ENCODE measurements at places on chromosomes 1 and 21.

- no peak for DNase-seq
These were observed 8.7 kb downstream of the TNFRSF14 start for GRCh38 chr1:2564815-2565374.

DNA sequence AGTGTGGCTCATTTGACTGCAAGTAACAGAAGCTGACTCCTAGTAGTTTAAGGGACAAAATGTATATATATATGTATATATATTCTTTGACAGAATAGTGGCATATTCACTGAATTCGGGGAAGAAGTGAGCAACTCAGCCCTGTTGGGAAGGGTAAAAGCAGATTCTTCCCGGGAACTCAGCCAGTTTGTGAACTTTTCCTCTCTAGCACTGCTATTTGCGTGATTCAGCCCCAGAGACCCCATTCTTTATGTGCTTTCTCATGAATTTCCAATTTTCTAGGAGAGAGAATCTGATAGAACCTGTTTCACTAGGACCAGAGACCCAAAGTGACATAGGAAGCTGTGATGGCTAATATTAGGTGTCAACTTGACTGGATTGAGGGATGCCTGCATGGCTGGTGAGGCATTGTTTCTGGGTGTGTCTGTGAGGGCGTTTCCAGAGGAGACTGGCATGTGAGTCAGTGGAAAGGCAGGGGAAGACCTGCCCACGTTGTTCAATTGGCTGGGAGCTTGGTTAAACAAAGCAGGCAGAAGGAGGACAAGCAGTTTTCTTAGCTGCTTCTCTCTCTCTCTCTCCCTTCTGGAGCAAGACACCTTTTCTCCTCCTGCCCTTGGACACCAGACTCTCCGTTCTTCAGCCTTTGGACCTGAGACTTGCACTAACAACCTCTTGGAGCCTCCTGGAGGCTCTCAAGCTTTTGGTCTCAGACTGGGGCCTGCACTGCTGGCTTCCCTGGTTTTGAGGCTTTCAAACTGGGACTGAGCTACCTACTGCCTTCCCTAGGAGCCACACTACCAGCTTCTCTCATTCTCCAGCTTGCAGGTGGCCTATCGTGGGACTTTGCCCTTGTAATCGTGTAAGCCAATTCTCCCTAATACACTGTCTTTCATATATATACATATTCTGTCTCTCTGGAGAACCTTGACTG, 93.4 kb upstream of the KCNK1 start:
- no peak for DNase-seq

GRCh38 chr1:169309178-169310166, 58.1 kb downstream of the NME7 start:
- DNase-seq: no peak

GRCh38 chr21:42578034-42578433, 64.4 kb downstream of the SLC37A1 start:
- peak; percentile 4 for DNase-seq

DNA sequence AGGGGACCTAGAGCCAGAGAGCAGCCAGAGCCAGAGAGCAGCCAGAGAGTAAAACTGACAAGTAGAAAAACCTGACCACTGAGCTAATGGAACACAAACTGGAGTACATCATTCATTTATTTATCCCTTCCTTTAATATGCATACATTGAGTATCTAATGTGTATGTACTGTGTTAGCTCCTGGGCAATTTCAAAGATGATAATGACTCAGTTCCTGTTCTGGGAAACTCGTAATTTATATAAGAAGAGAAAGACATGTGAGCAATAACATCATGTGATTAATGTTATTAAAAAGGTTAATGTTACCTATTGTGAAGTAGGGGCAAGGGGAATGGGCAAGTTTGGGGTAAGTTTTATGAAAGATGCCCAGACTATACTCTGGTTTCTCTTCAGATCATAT, 199.9 kb downstream of the TNR start:
- DNase-seq: no peak

GRCh38 chr1:93595266-93595665, 86.4 kb downstream of the BCAR3 start:
- no peak for DNase-seq

- no peak for DNase-seq
These were observed 75.5 kb upstream of the APP start for GRCh38 chr21:26246073-26246472.

- no peak for DNase-seq
These were observed 27.7 kb upstream of the KANK4 start for GRCh38 chr1:62346886-62347285.

DNA sequence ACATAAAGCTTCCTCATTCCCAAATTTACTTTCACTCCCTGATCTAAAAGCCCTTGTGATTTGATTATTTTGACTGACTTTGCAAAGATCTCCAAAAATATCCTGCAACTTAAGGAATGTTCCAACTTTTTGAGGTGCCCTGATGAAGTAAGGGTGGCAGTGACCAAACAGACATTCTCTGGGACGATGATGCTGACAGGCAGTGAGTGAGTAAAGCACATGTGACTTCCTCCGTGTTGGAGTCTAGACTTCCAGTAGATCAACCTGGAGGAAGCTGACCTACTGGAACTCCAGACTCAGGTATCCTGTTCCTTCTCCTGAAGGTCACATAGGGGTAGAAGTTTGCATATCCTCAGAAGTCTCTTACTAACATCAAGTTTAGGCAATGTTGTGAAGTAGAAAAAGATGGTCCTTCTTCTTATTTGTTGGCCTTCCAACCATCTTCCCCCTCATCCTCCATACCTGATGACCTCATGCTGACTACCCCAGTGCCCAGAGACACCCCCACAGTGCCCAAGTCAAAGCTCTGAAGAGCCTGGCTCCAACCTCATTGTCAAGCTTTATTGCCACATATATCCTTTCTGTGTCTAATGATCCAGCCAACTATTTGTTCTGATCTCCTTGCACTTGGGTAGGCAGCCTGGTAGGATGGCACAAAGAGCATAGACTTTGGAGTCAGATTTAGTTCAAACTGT, 16.0 kb downstream of the TNFSF4 start:
- DNase-seq: no peak

DNA sequence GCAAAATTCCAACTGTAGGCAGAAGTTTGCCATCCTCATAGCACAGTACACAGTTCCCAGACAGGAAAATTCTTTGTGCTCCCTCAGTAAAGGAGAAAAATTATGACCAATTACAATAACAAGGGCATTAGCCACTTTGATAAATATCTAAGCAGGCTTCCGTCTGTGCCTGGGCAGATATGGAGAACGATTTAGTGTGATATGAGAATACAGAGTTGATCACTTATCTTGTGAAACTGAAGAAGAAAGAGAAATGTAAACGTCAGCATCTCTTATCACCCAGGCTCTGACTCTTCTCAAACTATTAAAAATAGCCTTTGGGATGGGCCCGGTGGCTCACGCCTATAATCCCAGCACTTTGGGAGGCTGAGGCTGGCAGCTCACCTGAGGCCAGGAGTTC, 54.5 kb upstream of the TIAM1 start:
- no peak for DNase-seq

- DNase-seq: no peak
These were observed 298.9 kb downstream of the DSCAM start for GRCh38 chr21:40547906-40548513.

DNA sequence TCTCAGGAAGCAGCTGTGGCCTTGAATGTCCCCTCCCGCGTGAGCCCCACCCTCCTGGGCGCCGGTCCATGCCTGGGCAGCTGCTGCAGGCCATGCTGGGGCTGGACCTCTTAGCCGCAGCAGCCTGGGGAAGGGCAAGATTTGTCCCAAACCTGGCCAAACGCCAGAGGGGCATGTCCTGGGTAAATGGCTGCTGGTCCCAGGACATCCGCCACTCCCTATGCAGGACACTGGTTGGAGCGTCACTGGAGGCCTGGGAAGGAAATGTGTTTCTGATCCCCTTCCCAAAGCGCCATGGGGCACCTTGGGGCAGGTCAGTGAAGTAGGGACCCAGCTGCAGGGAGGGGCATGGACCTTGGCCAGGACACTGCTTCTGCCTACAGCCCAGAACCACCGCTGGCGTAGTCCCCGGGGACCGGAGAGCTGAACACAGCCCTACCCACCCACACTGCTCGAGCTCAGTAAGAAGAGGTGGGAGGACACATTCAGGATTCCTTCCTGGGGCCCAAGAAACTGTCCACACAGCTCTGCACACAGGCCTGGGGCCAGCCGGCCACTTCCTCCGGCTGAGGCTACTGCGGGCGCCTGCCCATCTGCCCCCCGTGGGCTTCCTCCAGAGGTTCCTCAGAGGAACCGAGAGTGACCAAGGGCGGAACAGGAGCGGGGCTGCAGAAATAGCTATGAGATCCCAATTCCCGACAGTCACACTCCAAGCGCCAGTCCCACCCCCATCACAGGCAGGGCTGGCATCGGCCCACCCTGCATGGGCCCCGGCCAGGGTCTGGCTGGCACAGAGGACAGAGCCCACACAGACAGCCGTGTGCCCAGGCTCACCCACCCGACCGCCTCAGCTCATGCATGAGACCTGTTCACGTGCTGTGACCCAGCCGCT, 10.8 kb upstream of the PLEKHG5 start:
- DNase-seq: peak; percentile 42

GRCh38 chr1:208979776-208980175, 603.7 kb upstream of the CAMK1G start:
- DNase-seq: no peak

- DNase-seq: no peak
These were observed 148.7 kb downstream of the ADGRL2 start for GRCh38 chr1:81949421-81949820.

GRCh38 chr1:30855686-30856259, 52.8 kb downstream of the SDC3 start:
- DNase-seq: no peak

GRCh38 chr1:187044411-187044810, 215.7 kb downstream of the PLA2G4A start:
- DNase-seq: no peak

- DNase-seq: no peak
These were observed 166.9 kb downstream of the NCAM2 start for GRCh38 chr21:21165063-21165645.

DNA sequence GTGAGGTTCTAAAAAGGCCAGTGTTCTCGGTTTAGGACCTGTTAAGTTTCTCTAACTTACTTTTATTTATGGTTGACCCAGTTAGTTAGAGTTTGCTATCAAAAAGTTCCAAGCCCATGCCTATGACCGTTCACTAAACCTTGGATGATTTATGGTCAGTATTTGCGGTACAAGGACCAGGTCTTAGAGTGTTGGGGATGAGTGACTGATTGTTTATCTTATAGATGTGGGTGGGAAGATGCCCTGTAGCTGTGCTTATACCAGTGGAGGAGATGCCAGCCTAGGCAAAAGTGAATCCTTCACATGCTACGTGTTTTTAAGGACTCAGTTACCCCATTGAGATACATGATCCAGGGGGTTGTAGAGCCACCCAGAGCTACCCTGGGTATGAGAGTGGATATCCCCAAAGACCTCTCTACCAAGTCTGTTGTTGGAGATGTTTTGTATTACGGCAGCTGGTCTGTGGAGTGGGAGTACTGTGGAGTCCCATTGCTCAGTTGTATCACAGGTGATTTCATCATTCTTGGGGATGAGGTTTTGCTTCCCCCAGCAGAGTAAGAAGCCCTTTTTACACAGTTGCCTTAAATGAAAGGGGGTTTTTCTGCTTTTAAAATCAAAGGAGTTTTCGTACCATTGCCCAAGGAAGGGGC, 2.1 kb downstream of the SLC22A15 start:
- no peak for DNase-seq

- DNase-seq: no peak
These were observed 34.8 kb upstream of the ADARB1 start for GRCh38 chr21:45039317-45040156.

GRCh38 chr1:51955797-51956527, 34.5 kb downstream of the RAB3B start:
- DNase-seq: no peak

DNA sequence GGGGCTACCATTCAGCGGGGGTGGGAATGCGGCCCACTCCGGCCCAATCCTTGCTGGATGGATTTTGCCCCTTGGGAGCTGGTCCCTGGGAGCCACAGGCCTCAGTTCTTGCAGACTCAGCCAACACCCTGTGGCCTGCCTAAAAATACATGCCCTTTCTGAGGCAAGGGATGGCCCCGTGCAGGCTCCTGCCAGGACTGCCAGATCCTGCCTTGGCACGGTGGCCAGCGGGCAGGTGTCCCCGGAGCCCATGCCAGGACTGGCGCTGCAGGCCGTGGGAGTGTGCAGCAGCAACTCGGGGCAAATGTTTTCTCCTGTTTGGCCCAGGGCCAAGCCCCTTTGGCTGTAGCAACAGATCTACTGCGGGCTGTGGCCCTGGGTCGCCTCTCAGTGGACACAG, 1.6 kb upstream of the PANK4 start:
- DNase-seq: peak; percentile 48

DNA sequence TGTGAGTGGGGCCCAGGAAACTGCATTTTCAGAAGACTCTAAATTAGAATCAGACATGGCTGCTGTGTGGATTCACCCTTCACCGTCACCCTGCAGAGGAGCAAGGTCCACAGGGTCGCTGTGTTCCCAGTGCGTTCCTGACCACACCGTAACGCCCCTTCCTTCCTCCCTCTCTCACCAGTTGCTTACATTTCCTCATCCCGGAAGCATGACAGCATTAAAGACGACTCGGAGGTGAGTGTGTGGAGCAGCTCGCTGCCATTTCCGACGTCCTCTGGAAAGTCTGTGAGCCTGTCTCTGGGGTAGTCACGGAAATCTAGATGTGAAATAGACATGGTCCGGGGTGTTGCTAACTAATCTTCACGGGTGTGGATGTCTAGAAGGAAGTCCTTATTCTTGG, 45.9 kb downstream of the FAAP20 start:
- DNase-seq: no peak

GRCh38 chr1:212753749-212754148, 37.8 kb downstream of the NSL1 start:
- no peak for DNase-seq

DNA sequence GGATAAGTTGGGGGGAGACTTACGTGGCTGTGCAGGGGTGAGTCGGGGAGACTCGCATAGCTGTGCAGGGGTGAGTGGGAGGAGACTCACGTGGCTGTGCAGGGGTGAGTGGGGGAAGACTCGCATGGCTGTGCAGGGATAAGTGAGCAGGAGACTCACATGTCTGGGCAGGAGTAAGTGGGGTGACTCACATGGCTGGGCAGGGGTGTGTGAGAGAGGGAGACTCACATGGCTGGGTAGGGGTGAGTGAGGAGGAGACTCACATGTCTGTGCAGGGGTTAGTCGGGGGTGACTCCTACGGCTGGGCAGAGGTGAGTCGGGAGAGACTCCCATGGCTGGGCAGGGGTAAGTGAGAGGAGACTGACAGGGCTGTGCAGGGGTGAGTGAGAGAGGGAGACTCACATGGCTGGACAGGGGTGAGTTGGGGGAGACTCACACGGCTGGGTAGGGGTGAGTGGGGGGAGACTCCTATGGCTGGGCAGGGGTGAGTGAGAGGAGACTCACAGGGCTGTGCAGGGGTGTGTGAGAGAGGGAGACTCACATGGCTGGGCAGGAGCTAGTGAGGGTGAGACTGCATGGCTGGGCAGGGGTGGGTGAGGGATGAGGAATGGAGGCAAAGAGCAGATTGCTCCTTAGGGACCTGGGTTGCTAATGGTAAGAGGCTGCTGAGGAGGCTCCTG, 56.0 kb upstream of the ABCG1 start:
- no peak for DNase-seq

- no peak for DNase-seq
These were observed 330.6 kb downstream of the DUSP10 start for GRCh38 chr1:221411283-221411682.

All from uterus (tissue), 4 donors.